Naive thymus-derived CD4-positive, alpha-beta T cell (primary cell): ENCODE measurements at places on chromosomes 5 and 9. TPM values are rescaled to one million over a fixed set of nuclear protein-coding genes. Genes with fewer than 3 reads are reported as not detected.
A peak's percentile ranks its signal among the peaks of the same experiment; 100 is the strongest.

Gene IL17B
- not detected for polyA plus RNA-seq

DNA sequence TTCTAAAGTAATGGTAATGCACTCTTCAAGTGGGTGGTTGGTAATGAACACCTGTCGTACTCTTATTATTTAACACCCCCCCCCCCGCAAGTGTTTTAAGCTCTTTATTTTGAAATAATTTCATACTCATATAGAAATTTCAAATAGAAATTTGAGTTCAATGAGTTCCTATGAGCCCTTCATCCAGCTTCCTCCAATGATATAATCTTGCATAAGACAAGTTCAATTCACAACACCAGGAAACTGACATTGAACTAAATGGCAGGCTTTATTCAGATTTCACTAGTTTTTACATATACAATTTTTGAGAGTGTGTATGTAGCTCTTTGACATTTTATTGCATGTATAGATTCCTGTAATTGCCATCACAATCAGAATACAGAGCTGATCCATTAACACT, 30.9 kb upstream of the OSMR start:
- DNase-seq, result no peak

- no peak for DNase-seq
Measured at GRCh38 chr5:36355516-36355915, 53.8 kb upstream of the RANBP3L start.

DNA sequence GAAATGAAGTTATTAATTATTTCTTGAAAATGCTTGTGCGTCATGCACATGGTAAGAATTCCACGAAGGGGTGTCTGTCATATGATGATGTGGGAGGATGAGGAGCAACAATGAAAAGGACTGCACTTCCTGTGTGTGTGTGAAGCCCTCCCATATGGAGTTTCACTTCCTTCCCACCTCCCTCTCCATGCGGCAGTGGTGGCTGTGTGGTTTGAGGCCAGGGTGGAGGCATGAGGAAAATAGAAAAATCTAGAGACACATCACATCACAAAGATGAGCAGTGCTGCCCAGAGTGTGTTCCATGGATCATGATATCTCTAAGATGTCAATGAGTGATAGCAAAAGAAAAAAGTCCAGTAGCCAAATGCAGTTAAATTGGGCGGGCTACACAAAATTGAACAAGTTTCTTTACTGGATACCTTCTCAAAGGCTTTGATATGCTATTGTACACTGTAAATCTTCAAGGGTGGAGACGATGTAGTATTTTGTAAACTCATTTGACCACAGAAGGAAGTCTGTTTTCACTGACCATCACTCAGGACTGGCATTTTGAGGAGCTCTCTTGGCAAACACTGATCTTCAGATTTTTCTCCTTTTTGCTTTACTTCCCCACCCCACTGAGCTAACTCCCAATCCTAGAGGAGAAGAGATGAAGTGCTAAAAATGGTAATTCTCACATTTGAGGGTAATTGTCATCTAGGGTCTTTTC, 55.7 kb upstream of the EQTN start:
- no peak for DNase-seq

DNA sequence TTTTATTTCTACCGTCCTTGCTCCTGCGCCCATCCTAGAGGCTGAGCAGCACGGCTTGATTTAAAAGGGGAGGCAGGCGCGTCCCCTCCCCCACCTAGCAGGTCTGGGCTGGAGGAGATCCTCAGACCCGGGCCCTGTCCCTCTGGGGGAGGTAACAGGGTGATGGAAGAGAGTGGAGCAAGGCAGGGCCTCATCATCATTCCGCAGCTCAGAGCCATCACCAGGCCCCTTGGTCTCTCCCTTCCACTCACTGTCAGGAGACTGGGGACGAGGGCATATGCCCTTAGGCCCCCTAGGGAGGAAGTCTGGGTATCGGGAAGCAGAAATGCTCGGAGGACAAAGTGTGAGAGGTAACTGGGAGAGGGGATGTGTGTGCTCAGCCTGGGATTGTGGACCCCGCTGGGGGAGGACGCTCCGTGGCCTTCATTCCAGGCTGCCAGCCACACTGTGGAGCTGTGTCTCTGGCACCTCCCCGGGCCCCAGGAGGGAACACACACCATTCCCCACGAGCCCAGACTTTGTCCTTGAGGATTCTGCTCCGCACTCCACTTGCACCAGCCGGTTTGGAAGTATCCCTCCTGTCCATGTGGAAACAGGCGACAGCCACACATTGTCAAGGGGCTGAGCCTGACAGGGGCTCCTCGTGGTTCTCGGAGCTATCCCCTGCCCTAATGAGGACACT, 761 bp downstream of the REEP2 start:
- DNase-seq, result no peak

- no peak for DNase-seq
Measured at GRCh38 chr9:81312346-81312745, 377.0 kb downstream of the TLE1 start.

- no peak for DNase-seq
Measured at GRCh38 chr9:70324963-70325362, 66.2 kb downstream of the SMC5 start.

Gene SOX30
- polyA plus RNA-seq, result 0.25 TPM

DNA sequence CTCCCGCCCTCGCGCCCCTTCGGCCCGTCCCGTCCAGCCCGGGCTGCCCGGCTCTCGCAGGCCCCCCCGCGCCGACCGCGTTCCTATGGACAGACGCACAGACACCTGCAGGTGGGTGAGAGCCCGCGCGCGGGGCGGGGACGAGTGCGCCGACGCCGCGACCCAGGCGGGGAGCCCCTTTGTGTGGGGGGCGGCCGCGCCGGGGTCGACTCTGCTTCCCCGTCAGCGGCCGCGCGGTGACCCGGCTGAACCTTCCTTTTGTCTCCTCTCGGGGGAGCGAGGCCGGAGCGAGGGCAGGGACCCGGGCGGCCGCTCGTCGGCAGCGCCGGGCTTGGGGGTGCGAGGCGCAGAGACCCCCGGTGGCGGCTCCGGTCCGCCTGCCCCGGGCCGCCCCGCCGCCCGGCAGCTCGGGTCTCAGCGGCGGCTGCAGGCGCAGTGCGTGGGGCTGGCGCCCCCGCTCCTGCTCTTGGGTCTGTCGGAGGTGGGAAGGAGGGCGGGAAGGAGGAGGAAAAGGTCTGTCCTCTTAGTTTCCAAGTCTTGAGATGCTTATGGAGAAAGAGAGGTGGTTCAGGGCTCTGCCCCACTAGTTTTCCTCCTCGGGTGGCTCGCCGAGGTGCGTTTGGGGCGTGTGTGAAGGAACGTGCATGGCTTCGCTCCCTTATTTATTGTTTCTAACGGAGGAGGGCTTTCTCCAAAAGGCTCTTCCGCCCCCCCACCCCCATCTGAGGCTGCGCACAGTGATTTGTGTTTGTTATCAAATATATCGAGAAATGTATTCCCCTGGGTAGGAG, 576 bp downstream of the KIAA1958 start:
- DNase-seq, result peak; percentile 68

Gene NIM1K
- 0.18 TPM for polyA plus RNA-seq

Gene SPOCK1
- not detected for polyA plus RNA-seq

DNA sequence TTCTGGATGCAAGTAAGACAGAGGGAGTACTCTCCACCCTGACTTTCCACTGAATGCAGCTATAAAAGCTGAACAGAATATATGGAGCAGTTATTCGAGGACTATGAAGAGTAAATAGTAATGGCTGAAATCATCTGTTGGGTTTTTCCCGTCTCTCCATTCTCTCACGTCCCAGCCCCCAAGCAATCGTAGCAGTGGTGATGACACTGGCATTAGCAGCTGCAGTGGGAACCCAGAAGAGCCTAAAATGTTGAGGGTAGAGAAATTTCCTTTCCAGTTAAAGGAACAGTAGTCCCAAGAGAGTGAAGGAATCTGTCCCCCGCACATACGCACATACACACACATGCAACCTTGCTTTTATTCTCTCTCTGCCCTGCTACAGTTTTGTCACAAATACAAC, 33.2 kb downstream of the MED27 start:
- DNase-seq, result no peak

- DNase-seq, result no peak
Measured at GRCh38 chr5:53069626-53070025, 39.9 kb downstream of the MOCS2 start.

DNA sequence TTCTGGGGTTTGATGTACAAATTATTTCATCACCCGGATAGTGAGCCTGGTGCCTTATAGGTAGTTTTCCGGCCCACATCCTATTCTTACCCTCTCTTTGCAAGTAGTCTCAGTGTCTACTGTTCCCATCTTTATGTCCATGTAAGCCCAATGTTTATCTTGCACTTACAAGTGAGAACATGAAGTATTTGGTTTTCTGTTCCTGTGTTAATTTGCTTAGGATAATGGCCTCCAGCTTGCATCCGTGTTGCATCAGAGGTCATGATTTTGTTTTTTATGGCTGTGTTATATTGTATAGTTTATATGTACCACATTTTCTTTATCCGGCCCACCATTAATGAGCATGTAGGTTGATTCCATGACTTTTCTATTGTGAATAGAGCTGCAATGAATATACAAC, 136.5 kb downstream of the PRR16 start:
- DNase-seq, result no peak

GRCh38 chr5:138840103-138840502, 35.0 kb downstream of the LRRTM2 start:
- no peak for DNase-seq

DNA sequence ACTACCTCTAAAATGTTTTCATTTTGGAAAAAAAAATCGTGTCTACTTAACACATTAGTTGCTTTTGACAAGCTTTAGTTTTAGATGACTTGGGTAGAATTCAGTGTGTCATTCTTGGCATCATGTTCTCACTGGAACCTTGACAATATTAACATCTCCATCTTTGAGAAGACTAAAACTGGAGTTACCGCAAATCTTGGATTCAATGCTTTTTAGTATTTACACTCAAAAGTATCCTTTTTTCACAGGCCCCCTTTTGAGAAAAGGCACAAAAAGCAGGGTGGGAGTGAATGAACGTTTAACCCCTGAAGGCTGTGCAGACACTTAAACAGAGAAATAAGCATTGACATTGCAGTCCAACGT, 549.1 kb downstream of the CSNK1G3 start:
- DNase-seq, result no peak

DNA sequence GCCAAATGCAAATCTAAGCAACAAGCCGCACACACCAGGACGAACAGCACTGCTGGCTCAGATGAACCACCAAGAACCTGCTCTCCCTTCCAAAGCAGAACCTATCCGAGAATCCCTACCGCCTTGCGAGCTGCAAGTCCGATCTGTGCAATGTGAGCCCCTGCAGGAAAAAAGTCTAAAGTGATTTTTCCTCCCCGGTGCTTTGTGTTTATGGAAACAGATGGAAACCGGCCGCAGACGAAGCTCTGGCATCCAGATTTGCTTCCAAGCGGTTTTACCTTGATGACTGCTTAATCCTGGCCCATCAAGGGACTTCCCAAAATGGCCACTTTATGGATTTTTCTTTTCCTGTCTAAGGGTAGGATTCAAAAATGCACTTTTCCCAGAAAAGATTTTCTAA, 112.5 kb downstream of the VAV2 start:
- no peak for DNase-seq

Gene IGFBPL1
- not detected for polyA plus RNA-seq

- no peak for DNase-seq
Measured at GRCh38 chr5:32172923-32173266, 1.2 kb downstream of the GOLPH3 start.

DNA sequence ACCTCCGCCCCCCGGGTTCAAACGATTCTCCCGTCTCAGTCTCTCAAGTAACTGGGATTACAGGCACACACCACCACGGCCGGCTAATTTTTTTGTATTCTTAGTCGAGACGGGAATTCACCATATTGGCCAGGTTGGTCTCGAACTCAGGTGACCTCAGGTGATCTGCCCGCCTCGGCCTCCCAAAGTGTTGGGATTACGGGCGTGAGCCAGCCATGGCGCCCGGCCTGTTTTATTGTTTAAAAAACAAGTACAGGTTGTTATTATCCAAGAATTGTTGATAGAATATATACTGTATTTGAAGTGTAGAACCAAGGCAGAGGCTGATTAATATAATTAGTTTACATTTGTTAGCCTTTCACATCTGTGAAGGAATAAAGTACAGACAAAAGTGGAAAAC, 8.9 kb downstream of the PARP8 start:
- DNase-seq, result no peak

DNA sequence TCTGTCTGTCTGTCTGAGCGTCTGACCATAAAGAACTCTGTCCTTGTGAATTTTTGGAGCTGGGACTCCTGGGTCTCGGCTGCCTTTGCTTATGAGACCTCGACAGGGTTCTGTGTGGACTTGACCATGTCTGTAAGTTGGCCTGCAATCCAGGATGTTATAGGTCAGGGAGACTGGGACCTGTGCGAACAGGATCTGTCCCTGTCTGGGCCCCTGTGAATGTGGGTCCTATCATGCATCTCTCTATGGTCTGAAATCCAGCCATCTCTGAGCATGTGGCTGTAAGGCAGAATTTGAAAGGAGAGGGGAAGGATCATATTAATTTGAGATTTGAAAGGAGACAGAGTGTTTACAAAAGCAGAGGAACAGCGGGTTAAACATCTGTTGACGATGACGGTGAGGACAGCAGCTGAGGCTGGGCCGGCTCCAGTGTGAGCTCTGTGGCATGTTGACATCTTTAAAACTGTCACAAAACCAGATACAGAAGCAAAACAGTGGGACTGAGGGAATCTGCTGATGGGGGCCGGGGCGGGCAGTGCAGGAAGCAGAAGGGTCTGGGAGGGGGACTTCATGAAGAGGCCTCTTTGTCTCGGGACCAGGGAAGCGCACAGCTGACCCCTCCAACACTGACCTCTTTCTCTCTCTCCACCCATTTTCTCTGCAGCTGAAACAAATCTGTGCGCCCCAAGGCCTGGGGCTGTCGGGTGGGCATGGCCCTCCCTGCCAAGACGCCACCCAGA, 19.1 kb upstream of the MVB12B start:
- no peak for DNase-seq

- DNase-seq, result no peak
Measured at GRCh38 chr9:34098307-34098706, 28.2 kb downstream of the DCAF12 start.

Gene PCDHGB5
- 0.09 TPM for polyA plus RNA-seq

Gene CCDC171
- polyA plus RNA-seq, result 0.19 TPM

GRCh38 chr9:37732952-37733351, 20.7 kb upstream of the TRMT10B start:
- no peak for DNase-seq

DNA sequence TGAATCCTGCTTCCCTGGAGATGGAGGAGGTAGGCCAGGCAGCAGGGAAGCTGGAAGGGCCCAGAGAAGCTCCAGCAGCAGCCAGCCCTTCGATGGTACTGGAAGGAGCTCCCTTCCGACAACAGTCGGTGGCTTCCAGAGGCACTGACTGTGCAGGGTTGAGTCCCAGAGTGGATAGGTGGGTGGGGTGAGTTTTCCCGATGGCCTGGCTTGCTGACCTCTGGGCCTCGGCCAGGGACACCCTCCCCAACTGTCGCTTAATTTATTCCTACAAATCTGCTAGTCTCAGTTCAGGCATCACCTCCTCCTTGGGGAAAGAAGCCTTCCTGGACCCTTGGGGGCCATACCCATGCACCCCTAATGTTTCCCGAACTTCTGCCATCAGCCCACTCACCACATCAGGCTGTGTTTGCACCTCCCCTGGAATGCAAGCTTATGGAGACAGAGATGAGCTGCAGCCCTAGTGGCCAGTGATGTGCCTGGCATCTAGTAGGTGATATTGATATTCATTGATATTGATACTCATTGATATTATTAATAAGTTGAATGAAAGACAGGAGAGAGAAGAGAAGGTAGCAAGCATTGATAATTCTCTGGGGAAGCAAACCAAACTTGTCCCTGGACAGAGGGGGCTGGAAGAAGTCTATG, 104.6 kb upstream of the BOD1 start:
- no peak for DNase-seq

Gene MAML1
- polyA plus RNA-seq, result 12.3 TPM
